ENCODE measurements at places on chromosomes 1 and 21.

- no peak for DNase-seq
These were observed 86.7 kb upstream of the LYPLAL1 start for GRCh38 chr1:219086956-219087469.

GRCh38 chr1:56434740-56435139 lies 144.6 kb downstream of the PLPP3 start:
- no peak for DNase-seq

DNA sequence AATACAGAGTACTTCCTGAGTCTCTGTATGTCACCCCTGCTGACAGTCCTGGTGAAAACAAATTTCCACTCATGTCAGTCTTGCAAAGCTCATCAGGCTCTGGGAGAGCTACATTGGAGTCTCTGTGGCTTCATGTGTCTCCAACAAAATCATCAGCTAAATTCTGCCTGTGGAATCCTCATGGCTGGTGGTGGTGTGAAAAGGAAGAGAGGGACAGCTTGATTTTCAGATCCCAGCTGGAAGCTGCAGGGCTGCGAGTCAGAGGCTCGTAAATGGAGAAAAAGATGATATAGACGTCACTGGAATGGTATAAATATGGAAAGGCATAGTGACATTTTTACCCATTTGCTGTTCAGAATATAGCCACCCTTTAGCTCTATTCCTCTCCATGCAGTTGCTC lies 150.2 kb downstream of the ASTN1 start:
- no peak for DNase-seq

- no peak for DNase-seq
These were observed 62.8 kb downstream of the DDX20 start for GRCh38 chr1:111818546-111818945.

GRCh38 chr1:218742467-218743262 lies 397.5 kb downstream of the TGFB2 start:
- no peak for DNase-seq
